ENCODE measurements at places on chromosomes 11 and 22.

GRCh38 chr11:121337740-121338272 lies 45.2 kb downstream of the SC5D start:
- DNase-seq, result no peak

DNA sequence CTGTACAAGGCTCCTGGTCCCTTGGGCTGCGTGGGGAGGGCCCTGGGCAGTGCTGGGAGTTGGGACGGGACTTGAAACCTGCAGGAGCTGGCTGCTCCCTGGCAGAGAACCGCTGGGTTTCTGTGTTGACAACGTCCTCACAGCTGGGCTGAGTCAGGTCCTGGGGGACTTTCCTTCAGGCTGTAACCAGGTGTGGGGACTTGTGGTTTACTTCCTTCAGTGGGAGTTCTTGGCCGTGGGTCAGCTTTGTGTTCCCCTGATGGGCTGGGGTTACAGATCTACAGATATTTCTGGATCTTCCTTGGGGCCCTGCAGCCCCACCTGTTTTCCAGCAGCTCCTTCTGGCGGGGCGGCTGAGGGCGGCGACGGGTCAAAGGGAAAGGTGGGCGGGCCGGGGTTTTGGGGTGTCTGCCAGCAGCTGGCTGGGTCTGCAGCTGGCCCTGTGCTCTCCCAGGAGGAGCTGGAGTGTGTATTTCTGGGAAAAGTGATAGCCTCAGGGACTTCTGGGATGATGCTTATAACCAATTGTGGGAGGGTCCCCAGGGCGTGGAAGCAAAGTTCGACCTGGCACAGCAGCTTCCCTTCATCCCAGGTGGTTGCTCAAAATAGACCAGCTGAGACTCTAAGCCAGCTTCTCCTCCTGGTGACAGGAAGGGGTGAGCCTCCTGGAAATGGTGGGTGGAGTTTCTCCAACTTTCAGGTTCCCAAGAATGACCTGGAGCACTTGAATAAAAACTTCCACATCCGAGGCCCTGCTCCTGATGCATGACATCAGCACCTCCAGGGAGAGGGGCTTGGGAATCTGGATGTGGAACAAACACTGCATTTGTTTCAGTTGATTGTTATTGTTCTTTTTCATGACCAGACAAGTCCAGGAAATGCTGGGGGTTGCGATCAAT lies 19.1 kb downstream of the ST14 start:
- no peak for DNase-seq

DNA sequence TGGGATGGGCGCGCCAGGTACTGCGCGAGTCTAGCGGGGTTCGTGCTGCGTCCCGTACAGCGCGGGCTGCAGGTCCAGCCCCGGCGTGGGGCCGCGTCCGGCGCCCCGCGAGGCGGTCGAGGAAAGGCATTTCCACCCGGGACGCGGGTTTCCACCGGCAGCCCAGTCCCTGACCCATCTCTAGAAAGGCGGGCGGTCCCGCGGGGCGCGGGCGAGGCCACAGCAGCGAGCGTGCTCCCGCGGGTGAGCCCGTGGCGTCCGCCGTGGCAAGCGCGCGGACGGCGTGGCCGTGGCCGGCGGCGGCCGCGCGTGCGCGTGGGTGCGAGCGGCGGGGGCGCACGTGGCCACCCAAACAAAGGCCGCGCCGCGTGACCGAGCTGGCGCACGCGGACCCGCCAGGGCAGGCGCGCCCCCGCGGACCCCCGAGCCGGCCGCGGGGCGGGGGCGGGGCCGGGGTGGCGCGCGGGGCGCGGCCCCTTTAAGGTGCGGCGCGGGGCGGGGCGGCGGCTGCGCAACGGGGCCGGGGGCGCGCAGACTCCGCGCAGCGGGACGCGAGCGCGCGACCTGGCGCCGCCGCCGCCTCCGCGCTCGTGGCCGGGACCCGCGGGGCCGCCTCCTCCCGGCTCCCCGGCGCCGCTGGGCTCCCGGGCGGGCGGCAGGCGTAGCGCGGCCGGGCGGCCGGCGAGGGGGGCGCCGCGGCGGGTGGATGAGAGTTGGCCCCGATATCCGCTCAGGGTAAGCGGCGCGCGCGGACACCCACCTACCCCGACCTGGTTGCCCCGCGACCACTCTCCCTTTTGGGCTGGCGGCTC lies 39.3 kb upstream of the CELSR1 start:
- DNase-seq, result no peak

DNA sequence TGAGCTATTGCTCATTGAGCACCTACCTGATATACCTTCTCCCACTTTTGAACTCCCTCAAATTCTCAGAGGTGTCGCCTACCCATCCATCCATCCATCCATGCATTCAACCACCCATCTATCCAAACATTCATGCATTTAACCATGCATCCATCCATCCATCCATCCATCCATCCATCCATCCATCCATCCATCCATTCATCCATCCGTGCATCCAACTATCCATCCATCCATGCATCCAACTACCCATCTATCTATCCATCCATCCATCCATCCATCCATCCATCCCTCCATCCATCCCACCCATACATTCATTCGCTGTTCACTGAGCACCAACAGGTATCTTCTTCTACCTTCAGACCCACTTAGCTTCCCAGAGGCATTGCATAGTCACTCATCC lies 342.8 kb downstream of the CTTN start:
- DNase-seq, result no peak

GRCh38 chr11:87972133-87972532 lies 203.1 kb downstream of the RAB38 start:
- no peak for DNase-seq

All from RCC 7860 (cell line).